ENCODE measurements at places on chromosomes 7 and 10. TPM values are rescaled to one million over a fixed set of nuclear protein-coding genes. Genes with fewer than 3 reads are reported as not detected.

Gene TMEM184A
- 8.1 TPM for total RNA-seq

Gene TMEM196
- total RNA-seq = not detected

Gene FRAT1
- total RNA-seq = 1.1 TPM

Gene CPN1
- 0.34 TPM for total RNA-seq

Gene MINDY4
- total RNA-seq = 2.3 TPM

Gene SKIDA1
- 1.0 TPM for total RNA-seq

Gene PNLIPRP1
- not detected for total RNA-seq

Gene TUBAL3
- total RNA-seq = 0.31 TPM

Gene MMRN2
- total RNA-seq = 0.40 TPM

Gene MYH16
- 0.35 TPM for total RNA-seq

Data from A549 treated with AZD2906 at 1 μM for 4 hours (cell line).